ENCODE measurements at places on chromosomes 1 and 21.

DNA sequence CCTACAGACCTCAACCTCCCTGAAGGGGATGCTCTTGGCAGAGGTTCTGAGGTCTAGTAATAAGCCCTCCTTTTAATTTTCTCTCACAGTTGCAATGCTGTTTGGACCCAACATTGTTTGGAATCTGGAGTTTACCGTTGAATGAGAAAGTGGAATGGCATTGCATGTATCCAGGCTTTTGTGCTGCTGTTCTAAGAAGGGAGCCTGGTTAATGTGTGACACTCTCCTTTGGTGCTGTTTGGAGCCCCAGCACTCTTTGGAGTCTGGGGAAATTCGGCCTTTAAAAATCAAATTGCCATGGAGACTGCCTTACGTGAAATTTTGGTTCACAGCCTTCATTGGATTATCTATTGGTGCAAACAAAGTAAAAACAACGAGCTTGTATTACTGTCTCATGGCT is 23.7 kb upstream of the TMEM61 start:
- DNase-seq, result no peak

DNA sequence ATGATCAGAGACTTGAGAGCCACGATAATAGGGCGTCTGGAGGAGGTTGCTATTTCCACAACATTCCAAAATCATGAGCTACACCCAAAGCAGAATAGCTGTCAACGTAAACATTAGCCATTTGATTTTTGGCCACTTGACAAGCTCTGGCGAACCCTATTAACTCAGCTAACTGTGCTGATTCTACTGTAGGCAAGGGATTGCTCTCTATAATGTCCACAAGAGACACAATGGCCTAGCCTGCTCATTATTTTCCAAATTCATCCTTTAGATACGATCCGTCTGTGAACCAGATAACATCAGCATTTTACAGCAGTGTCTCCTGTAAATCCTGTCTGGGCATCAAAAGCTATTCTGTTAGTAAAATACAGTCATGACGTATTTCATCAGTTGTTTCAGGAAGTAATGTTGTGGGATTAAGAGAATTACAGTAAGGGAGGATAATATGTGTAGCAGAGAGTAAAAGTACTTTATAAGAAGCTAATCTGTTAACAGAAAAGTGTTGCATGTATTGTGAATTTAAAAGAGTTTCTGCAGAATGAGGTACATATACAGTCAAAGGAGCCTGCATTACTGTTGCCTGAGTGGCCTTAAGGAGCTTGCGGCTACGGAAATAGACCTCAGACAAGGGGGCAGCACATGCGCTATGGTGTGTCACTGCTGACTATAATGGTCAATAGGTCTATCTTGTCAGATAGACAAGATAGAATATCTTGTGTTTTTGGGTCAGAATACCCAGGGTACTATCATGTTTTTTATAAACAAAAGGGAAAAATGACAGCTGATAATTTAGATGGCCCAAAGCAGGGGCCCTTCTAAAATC is 44.9 kb upstream of the TINAGL1 start:
- DNase-seq, result peak; percentile 65

DNA sequence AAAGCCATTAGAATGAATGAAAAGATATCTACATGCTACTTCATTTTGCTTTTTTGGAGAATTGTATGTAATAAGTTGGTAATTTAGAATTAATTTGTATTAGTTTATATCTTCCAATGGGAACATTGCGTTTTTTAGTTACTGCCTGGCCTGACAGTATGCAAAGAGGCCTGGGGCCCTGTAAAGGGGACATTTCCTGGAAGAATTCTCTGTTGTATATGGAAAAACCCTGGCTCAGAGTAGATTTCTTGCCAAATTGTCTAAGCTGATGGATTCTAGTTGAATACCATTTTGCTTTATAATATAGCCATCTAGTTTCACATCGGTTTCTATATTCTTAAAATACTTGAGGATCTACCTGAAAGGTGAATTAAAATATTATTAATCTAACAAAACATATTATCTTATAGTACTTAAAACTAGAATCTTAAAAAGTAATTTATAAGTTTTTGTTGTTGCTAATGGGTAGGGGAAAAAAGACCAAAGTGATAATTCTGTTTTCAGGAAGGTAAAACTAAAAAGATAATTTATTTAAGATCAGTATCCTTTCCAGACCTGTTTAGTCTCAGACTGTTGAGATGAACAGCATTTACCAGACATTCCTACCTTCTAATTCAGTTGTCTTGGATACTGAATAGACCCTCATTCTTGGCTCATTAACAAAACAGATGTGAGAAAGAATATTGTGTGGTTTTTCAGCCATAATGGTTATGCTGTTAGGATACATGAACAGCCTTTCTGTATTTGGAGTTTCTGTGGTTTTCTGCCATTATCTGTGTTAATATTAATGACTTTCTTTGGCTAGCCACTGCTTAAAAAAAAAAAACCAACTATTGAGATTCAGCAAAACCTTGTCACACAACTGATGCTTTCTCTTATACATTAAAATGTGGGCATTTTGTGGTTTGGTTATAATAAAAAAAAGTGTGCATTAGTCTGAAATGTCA is 4.8 kb downstream of the AGO3 start:
- peak; percentile 80 for DNase-seq

- DNase-seq, result no peak
These were observed 6.5 kb upstream of the FAAP20 start for GRCh38 chr1:2201062-2201461.

GRCh38 chr21:45588871-45589491 is 46.7 kb upstream of the SLC19A1 start:
- no peak for DNase-seq

GRCh38 chr1:11550664-11551283 is 71.8 kb downstream of the DISP3 start:
- DNase-seq, result peak; percentile 83

GRCh38 chr1:75548721-75549480 is 62.0 kb downstream of the SLC44A5 start:
- DNase-seq, result peak; percentile 67

GRCh38 chr1:45321444-45321843 is 5.3 kb upstream of the HPDL start:
- DNase-seq, result no peak

DNA sequence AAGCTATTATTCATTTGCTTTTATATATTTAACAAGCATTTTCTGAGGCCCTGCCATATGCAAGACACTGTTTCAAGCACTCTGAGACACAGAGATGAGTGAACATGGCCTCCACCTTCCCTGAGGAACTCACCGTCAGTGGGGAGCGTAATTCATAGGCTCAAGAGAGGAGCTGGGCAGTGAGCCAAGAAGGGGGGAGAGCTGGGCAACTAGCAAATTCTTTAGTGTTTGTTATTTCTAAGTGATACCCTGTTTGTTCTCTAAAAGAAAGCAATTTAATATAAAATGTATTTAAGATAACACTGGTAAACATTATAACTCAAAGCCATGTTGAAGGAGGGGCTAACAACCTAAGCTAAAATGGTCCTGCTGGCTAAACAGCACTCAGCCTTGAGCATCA is 119.2 kb upstream of the NGF start:
- no peak for DNase-seq

- no peak for DNase-seq
These were observed 22.4 kb upstream of the LRRC8C start for GRCh38 chr1:89610457-89611011.

GRCh38 chr1:88186911-88187310 is 497.2 kb upstream of the PKN2 start:
- DNase-seq, result no peak

DNA sequence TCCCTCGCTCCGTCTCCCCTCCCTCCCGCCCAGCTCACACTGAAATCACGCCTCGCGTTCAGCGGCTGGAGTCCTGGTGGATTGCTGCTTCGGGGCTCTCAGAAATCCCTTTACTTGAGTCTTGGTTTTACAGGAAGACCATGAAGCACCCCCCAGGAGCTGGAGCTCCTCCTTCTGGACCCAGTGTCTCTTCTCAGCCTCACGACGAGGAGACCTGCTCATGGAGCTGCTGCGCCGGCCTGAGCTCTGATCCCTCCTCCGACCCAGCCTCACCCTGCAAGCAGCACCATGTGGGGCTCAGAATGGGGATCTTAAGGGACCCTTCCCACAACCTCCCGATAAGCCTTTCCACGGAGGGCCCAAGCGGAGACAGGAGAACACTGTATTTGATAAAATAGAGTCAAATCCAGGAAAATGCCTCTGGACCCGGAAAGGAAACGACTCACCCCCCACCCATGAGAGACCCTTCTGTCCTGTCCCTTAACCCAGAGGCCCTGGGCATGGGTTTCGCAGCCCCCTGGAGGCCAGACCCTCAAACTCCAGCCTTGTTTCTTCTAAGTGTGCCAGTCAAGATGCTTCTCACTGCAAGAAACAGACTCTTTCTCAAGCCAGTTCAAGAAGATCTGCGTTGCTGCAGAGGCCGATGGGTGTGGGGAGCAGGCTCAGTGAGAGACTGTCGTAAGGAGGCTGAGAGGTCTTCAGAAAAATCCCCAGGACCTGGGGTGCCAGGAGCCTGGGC is 26.1 kb downstream of the PDE9A start:
- no peak for DNase-seq

- DNase-seq, result peak; percentile 66
These were observed 42.8 kb downstream of the SAMD13 start for GRCh38 chr1:84344286-84344685.

DNA sequence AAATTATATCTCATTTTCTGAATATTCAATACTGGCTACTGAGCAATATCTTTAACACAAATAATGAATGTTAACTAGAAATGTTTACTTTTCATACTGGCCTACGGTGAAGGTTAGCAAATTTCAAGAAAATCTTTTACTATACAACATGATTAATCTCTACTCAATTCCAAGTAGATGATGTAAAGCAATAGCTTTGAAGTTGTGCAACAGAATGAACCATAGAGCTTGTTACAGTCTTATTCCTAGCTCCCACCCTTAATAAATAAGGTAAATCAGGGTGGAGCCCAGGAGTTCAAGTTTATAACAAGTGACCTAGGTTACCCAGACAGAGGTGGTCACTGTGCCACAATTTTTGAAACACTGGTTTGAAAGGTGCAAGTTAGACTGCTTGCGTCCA is 1678.1 kb downstream of the KCNT2 start:
- no peak for DNase-seq

Measured in cardiac fibroblast (primary cell).